Right lung (tissue), 10 donors: ENCODE measurements at places on chromosomes 2 and 18. TPM values are rescaled to one million over a fixed set of nuclear protein-coding genes. Genes with fewer than 3 reads are reported as not detected.

Gene COL4A3
- polyA plus RNA-seq: 11.1 TPM

Gene RND3
- 111 TPM for polyA plus RNA-seq

Gene PLGLB2
- polyA plus RNA-seq: 1.1 TPM

Gene CCDC85A
- polyA plus RNA-seq: 1.7 TPM

DNA sequence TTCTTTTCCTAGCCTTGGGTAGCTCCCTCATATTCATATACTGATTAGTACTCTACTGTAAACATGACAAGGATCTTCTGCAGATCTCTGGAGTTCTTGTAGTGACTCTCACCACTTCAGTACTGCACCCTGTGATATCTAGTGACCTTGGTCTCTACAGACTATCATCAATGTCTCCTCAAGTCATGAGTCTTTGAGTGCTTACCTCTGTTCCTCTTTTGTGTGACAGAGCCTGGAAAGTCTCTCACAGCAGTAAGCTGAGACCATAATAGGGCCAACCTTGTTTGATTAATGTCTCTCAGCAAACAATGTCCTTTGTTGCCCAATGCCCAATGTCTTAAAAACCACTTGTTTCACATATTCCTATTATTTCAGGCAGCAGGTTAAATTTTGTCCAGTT is 34.2 kb upstream of the BAZ2B start:
- DNase-seq: no peak

DNA sequence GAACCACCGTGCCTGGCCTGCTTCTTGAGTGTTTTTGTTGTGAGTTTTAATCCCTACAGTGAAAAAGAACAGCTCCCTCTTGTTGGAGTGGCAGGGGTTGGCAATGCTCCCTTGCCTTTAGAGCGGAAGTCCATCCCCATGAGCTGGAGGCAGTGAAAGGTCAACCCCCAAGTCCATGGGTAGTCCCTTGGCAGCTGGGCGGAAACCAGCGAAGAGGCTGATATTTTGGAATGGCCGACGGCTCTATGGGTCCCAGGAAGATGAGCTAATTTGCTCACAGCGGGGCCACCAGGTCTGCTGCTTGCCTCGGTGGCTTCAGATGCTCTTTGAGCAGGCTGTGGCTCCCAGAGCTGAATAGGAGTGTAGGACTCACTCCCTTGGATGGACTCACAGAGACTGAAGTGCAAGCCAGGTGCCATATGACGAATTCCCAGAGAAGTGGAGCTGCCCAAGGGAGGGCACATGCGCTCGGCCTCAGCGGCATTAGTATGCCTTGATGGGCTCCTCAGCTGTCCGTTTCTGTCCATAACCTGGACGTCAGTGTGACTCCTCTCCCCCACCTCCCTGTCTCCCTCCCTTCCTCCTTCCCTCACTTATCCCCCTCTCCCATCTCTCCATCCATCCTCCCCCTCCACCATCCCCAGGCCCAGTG is 25.4 kb upstream of the RHOB start:
- DNase-seq: no peak

DNA sequence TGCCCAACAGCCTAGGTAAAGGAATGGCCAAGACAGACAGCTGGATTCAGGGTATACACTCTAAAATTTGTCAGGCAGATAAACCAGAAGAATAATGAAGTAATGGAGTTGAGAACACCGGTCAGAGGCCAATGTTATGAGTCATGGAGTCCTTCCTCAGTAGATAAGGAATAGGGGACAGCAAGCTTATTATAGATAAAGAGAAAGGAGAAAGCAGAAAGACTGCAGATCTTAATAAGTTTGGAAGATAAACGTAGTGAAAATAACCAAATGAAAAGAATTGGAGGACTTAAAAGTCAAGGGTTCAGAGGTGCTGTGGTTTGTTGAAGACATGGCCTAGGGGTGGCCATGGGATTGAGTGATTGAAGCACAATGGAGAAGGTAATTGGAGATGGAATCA is 63.5 kb upstream of the NFE2L2 start:
- DNase-seq: no peak

DNA sequence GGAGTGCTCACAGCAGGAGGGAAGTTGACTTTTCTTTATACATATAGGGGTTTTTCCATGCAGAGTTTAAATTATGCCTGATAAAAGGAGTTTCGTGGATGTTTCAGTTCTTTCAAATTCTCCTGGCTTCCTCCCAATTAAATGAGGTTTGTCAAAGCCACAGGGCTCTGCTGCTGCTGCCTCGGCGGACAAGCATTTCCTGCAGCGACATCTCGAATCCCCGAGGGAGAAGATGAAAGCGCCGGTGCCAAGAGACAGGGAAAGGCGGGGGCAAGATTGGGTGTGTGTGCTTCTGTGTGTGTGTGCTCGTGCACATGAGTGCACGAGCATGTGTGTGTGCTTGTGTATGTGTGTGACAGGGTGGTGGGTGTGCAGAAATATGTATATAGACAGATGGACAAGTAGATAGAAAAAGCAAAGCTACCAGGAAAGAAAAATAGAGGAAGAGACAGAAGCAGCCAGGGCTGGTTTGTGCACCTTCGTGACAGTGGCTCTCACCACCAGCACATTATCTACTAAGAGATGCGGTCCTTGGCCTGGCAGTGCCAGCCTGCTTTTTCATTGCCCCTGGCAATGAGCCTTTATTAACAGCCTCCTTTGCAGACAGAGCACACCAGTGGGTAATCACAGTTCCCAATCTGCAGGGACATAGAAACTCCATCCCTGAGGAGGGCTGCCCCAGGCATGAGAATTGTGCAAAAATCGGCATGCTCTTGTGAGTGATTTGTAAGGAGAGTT is 76.2 kb downstream of the CDK15 start:
- no peak for DNase-seq

DNA sequence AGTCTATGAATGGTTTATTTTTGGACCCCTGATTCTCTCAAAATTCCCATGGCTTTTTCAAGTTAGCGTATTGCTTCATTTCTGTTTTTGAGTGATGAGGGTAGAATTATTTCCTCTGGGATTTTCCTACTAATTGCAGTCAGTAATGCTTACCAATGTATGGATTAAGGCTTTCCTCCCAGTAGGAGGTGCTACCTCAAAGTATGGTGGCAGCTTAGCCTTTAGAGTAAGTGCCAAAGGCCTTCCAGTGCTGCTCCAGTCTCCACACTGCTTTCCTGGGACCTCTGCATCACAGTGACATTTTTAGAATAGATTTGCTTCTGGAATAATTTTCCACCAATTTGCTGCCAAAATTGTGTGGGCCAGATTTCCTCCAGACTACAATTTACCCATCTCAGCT is 16.2 kb upstream of the SSB start:
- DNase-seq: no peak

DNA sequence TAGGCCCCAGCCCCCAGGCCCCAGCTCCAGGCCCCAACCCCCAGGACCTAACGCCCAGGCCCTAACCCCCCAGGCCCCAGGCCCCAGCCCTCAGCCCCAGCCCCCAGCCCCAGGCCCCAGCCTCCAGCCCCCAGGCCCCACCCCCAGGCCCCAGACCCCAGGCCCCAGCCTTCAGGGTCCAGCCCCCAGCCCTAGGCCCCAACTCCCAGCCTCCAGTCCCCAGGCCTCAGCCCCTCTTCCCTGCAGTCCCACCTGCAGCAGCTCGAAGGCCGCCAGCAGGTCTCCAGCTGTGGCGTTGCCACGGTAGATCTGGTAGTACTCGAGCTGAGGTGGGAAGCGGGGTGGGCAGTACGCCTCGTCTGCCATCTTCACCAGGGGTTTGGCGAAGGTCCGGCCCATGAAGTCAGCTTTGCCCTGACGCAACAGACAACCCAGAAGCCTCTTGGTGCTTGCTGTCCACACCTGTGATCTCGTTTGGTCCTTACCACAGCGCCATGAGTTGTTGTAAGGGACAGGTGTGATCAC is 3.6 kb downstream of the OTOF start:
- DNase-seq: no peak

- peak; percentile 38 for DNase-seq
Observed at GRCh38 chr18:62717169-62717924, 2.0 kb downstream of the PHLPP1 start.

- no peak for DNase-seq
Observed at GRCh38 chr2:75342504-75343175, 143.3 kb upstream of the TACR1 start.
